ENCODE measurements at places on chromosomes 11 and 22.

DNA sequence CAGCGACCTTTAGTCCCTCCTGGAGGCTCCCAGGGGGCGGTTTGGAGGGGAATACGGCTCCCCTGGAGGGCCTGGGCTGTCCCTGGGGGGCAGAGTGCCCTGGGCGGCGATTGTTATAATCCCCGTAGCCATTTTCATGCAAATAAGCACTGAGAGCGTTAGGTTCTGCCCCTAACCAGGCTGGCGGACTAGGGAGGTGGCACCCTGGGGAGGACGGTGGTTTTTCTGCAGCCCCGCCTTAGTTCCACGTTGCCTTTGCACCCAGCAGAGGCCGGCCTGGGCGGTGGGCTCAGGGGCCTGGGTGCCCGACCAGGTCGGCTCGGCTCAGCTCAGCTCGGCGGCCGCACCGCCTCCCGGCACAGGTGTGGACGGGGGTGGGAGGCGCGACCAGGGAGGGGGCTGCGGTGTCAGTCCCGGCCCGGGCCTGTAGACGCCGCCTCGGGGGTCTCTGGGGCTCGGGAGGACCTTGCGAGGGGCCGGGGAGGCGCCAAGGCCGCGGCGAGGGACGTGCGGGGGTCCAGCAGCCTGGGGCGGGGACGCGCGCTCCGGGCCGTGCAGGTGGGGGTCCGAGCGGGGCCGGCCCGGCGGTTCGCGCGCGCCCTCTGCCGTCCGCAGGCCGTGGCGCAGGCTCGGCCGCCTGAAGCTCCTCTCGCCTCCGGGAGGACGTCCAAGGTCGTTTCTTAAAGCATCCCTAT, 2.3 kb upstream of the DUSP8 start:
- DNase-seq, result peak; percentile 30

DNA sequence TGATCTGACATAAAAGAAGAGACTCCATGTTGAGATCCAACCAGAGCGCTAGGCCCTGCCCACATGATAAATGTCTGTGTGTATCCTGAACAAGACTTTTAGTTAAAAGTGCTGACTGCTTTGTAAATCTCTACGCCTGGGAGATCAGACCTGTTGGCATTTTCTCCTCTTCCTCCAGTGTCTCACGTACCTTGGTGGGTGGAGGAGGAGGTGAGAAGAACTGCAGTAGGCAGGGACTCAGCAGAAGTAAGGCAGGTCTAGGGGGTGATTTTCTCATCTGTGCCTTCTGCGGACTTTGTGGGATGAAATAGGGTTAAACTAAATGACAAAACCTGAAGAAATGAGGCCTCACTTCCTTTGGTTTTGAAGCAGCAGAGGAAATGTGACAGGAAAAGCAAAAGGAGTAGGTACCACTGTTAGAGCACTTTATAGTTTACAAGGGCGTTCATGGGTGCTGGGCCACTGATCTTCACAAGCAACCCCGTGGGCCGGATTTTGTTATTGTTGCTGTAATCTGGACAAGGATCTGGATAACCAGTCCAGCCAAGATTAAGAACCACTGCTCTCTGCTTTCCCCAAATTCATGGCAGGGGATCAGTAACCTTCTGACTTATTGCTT, 36.7 kb upstream of the PLET1 start:
- DNase-seq, result no peak

DNA sequence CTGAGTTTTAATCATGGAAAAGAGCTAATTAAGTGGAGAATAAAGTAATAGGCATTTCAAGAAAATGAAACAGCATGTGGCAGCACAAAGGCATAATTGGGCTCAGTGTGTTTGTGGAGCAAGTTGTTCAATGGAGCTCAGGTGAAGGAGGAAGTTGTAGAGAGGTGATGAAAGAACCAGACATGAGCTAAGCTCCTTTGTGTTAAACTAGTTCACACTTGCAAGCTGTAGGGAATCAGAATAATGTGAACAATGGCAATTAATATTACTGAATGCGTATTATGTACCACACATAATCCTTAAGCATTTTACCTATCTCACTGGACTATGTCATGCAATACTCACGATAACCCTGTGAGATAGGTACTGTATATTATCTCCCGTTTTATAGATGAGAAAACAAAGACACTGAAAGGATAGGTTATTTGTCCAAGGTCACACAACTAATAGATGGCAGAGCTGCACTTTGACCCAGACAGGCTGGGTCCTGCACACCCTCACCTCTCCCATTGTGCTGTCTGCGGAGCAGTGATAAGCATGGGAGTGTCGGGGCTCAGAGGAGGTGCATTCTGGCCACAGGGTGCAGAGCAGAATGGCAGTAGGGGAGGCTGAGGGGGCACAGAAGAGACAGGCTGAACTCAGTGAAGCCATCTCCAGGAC, 8.9 kb downstream of the OLFML1 start:
- DNase-seq, result no peak

GRCh38 chr11:68659158-68659921, 25.0 kb upstream of the GAL start:
- DNase-seq, result no peak

- DNase-seq, result no peak
Measured at GRCh38 chr11:89452780-89453179, 38.4 kb downstream of the NOX4 start.

- DNase-seq, result no peak
Measured at GRCh38 chr11:84230402-84230801, 944.2 kb upstream of the CCDC90B start.

DNA sequence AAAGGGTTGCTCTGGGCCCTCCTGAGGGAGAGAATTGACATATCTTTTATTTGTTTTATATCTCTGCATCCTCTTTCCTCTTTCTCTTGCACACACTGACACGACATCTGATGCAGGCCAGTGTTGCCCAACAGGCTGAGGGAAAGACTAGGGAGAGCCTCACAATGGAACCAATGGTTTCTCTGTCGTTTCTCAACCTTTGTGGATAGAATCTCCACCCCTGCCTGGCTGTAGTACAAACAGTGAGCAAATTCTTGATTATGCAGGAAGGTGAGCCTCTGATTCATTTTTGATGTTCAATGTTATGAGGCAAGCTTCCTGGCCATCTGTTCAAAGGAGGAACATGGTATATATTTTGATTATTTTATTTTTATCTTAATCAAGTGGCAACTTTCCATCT, 49.8 kb upstream of the PLET1 start:
- peak; percentile 90 for DNase-seq

GRCh38 chr22:49967706-49968208, 7.2 kb downstream of the PIM3 start:
- DNase-seq, result no peak
